ENCODE measurements at places on chromosomes 3 and 15.

DNA sequence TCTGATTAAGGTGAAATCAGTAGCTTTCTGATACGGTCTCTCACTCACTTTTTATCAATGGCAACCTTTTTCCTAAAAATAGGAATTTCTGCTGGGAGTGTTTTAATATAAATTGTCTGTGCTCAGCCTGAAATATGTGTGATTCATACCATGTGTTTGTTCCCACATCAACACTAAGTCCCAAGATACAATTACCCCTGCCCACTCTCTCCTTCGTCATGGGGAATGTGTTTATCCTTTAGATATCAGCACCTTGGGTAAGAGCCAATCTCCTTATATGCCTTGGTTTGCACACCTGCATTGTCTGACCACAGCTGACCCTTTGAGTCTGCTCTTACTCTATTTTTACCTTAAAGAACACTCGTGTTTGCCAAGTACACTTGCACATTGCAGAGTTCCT, 356.4 kb downstream of the LPP start:
- peak; percentile 77 for DNase-seq

GRCh38 chr15:42359985-42360384, 684 bp downstream of the CAPN3 start:
- no peak for DNase-seq

GRCh38 chr15:66101715-66102395, 151.7 kb downstream of the MEGF11 start:
- DNase-seq: no peak

DNA sequence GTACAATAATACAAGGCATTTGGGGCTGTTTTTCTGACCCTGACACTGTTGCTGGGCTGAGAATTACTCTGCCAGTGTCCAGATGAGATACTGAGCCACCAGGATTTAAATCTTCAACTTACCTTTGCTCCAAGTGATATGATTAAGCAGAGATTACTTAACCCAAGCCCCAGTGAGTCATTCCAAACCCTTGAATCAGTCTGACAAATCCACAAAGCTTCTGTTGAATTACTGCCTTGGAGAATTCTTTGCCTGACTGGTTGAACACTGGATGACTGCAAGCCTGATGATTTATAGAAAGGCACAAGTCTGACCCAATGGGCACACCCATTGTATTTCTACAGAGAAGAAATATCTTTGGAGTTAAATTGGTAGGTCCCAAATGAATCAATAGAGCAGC, 88.2 kb upstream of the TSC22D2 start:
- peak; percentile 88 for DNase-seq

DNA sequence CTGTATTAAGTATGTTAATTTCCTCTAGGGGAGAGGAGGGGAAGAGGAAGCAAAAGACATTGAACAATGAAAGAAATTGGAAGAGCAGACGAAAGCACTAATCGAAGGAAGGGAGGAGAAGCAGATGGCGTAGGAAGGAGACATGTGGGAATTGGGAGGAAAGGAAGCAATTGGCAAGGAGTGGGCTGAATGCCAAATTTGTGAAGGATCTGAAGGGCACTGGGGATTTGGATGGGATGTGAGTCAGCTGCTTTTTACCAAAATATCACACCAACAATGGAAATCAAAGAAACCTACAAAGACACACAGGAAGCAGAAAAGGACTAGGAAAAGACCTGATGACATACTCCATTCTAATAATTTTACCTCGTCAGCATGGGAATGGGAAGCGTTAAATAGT, 1029.8 kb downstream of the ROBO1 start:
- peak; percentile 11 for DNase-seq

- no peak for DNase-seq
Observed at GRCh38 chr15:81115054-81115939, 18.8 kb upstream of the CFAP161 start.

DNA sequence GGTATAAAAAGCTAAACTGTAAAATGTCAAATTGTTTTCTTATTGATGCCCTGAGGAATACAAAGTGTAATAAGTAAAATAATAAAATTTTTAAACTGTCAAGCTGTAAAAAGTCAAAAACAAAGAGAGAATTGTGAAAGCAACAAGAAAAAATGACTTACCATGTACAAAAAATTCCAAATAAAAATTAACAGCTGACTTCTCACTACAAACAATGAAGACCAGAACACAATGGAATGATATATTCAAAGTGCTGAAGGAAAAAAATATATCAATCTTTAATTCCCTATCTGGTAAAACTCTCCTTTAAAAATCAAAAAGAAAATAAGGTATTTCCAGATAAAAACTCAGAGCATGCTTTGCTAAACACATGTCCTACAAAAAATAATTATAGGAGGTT, 883.5 kb downstream of the IGSF11 start:
- DNase-seq: no peak

DNA sequence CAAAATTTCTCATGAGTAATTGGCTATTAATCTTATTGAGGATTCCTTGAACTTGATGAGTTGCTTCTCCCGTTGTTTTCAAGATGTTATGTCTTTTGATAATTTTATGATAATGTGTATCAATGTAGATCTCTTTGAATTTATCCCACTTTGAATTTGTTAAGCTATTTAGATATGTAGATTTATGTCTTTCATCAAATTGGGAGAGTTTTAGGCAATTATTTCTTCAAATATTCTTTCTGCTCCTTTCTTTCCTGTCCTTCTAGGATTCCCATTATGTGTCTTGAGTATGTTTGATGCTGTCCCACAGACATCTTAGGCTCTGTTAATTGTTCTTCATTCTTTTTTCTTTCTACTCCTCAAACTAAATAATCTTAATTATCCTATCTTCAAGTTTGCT, 68.1 kb upstream of the FGD5 start:
- DNase-seq: no peak

DNA sequence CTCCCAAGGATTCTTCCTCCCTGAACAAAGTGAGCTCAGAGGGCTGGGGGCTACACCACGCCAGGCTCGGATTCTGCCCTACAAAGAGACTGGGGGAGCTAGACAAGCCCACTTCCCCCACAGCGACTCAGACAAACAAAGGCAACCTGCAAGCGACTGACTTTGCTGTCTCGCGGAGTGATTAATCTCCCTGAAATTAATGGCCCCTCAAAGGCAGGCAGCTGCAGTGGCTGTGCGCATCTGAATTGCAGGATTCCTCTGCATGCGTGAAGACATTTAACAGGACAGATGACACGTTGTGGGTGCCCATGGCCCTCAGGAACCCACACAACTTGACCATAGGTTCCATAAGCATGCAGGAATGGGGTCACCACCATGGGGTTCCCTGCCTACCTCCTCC, 18.4 kb downstream of the CTXND1 start:
- DNase-seq: no peak

DNA sequence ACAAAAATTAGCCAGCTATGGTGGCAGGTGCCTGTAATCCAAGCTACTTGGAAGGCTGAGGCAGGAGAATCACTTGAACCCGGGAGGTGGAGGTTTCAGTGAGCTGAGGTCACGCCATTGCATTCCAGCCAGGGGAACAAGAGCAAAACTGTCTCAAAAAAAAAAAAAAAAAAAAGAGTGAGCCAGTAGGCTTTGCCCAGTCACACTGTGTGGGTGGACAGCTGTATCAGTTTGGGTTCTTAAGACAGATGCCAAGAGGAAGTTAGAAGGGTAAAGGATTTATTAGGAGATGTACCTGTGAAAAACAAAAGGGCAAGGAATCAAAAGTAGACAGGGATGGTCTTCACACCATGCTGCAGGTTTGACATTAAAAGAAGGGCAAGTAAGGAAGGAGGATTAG, 86.1 kb upstream of the CGNL1 start:
- no peak for DNase-seq

DNA sequence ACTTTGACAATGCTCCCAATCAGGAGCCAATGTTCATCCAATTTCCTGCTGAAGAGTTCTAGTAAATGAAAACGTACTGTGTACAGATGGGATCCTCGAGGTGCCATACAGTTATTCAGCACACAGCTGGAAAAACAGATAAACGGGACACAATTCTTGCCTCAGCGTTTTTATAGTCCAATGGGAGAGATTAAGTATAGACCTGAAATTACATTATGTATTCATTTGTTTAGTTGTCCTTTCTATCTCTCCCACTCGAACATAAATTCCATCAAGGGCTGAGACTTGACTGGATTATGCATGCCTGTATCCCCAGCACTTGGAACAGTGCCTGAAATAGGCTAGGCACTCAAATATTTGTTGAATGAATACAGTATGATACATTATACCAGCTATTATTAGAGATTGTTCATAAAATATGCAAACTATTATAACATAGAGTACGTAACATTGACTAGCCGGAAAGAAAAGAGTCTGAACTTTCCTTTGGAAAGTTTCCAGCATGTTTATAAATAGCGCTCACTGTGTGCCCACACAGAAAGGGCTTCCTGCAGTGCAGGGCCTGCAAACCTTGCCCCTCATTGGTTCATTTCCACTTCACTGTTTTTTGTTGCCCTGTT, 27.4 kb upstream of the SNTN start:
- DNase-seq: no peak
